ENCODE measurements at places on chromosomes 2 and 18. TPM values are rescaled to one million over a fixed set of nuclear protein-coding genes. Genes with fewer than 3 reads are reported as not detected.

Gene CCDC102B
- total RNA-seq, result 2.7 TPM

DNA sequence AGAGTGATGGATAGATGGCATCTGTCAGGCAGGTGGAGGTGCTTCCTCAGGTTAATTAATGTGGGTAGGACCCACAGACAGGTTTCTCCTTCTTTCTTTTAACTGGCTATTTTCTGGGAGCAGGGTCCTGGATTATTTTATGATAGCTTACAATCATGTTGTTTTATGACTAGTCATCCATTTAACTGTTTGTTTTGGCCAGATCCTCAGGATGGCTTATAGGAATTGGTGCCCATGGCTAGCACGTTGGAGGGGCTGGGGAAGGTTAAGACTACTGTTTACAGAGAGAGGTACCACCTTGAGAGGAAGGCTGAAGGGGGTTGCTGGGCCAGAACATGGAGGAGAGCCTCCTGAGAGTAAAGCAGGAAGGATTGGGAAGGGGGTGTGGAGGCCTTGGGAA is 78.0 kb upstream of the MGAT5 start:
- no peak for DNase-seq

DNA sequence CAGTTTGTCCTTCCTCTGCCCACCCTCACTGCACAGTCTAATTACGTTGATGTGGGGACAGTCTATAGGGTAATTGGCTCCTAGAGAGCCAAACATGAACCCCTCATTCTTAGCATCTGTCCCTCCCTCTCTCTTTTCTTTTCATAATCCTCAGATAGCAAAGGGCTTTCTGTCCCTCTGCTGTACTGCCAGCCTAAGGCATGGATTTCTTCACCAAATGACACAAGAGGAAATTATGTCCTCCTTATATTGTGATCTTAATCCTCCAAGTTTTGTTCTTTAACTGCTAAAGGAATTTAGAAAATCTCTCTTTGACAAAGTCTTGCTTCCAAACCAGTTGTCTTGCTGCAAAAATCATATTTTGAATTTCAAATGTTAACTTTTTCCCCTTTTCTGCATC is 18.5 kb downstream of the ANTXR1 start:
- DNase-seq, result no peak

DNA sequence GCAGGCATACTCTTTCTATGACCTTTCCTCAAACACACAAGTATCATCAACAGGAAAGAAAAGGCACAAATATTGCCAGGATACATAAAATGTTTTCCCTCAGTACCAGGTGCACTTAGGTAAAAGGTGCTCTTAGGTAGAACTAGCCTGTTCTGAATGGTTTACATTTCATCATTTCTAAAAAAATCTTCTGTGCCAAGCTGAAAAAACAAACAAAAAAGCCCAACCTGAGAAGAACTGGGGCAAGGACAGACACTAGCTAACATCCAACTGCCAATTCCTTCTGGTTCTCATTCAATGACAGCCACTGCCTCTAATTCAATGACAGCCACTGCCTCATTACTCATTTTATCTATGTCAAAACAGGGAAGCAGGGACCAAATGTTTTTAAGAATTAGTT is 68.5 kb downstream of the SPIRE1 start:
- DNase-seq, result no peak

- no peak for DNase-seq
Observed at GRCh38 chr2:239532859-239533258, 132.0 kb upstream of the HDAC4 start.

DNA sequence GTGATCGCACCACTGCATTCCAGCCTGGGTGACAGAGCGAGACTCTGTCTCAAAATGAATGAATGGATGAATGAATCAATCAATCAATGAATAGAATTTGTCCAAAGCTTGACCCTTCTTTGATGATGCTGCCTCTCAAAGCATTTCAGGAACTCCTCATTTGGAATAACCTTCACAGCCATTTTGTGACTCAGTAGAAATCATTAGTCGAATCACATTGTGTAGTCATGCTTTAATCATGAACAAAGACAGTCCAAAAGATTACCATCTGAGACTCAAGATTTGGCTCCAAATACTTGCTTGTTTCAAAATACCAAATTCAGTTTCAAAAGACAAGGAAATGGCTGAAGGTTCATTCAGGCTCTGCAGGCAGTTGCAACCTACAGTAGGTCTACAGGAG is 83.1 kb downstream of the VWA3B start:
- DNase-seq, result no peak

Gene CAVIN2
- total RNA-seq, result 8.4 TPM

Measured in suprapubic skin (tissue), 4 donors.